ENCODE measurements at places on chromosomes 3 and 15.

- no peak for DNase-seq
Observed at GRCh38 chr3:71260782-71261181, 322.7 kb downstream of the FOXP1 start.

DNA sequence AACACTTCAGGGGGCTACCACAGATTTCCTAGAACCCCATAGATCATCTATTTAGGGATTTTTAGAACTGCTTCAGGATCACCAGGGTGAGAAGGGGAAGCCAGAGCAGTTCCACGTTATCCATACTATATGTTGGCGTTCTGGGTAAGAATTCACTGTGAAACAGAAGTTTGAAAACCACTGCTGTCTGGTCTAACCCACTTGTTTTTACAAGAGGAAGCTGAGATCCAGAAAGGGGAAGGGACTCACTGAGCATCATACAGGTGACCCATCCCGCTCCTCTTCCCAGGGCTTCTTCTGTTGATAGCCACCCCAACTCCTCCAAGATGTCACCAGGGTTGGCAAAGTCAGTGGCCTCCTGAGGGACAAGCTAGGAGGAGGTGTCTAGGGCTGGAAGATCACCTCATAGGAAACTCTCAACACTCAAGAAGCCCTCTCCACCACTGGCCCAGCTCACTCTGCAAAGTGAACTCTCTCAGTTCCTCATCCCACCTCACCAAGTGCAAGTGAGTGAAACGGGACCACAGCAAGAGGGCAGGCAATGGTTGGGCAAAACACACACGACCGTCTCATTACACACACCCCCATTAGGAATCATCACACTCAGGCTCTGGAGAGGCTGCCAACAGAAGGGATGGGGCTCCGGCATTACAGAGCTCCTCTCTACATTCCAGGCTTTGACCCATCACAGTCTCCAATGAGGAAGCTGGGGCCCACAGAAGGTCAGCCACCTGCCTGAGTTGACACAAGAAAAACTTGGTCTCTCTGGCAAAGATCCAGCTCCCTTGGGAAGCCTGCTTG lies 1.8 kb downstream of the DAPK2 start:
- DNase-seq = no peak

GRCh38 chr3:112320691-112321090 lies 12.3 kb upstream of the CD200 start:
- no peak for DNase-seq

DNA sequence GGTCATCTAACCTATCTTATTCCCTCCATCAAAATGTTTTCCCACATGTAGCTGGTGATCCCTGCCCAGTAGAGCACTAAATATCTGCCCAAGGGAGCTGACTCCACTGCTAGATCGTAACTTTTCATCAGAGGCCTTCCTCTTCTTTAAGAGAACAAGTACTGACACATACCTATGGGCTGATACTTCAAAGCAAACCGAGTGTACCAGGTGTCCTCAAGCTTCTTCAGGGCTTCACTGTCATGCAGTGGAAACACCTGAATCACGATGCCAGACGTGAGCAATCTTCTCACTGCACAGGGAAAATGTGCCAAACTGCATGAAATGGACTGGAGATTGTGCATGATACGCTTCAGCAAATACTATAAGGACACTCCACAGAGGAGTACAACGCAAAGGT lies 41.6 kb downstream of the ANO10 start:
- DNase-seq = no peak

- no peak for DNase-seq
Observed at GRCh38 chr3:64444490-64445108, 219.3 kb upstream of the PRICKLE2 start.

DNA sequence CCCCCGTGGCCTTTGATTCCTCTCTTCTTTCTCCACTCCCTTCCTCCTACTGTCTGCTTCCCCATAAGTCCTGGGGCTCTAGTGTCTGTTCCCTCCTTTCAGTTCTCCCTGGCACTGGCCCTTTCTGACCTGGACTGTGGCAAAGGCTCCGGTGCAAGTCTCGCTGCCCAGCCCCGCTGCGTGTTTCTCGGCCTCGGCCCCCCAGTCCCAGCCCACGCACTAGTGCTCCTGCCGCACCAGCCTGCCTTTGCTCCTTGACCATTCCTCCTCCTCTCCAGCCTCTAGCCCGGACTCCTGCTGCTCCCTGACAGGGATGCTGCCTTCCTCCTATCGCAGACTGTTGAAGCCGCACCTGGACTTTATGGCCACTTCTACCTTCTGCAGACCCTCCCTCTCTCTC lies 2.1 kb downstream of the TM6SF1 start:
- DNase-seq = no peak

GRCh38 chr15:55402707-55403106 lies 5.5 kb downstream of the CCPG1 start:
- no peak for DNase-seq

GRCh38 chr3:26799679-26800317 lies 177.2 kb downstream of the LRRC3B start:
- DNase-seq = no peak

GRCh38 chr3:39220407-39221140 lies 28.2 kb upstream of the XIRP1 start:
- DNase-seq = no peak

GRCh38 chr15:49189631-49190030 lies 19.6 kb downstream of the GALK2 start:
- no peak for DNase-seq

DNA sequence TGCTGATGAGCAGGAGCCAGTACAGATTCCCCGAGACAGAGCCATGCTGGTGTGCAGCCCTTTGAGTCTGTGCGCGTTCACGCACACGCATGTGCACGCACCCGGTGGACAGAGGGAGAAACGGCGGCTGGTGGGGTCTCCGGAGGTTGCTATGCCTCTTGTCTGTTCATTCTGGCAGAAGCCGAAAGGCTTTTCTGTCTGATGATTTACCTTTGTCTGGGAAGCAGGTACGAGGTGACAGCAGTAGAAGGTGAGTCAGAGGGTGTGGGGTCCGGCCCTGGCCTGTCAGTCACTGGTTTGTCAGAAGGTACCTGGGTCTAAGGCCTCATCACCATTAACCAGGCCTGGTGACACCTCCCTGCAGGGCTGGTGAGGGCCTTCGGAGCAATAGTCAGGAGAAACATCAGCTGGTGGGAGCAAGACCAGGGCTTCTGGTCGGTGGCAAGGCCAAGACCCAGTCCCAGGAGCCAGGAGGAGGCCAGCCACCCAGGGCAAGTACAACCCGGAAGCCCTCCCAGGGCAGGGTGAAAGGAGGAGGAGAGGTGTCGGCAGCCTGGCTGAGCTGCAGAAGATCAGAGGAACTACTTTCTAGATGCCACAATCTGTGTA lies 7.5 kb downstream of the PCSK6 start:
- DNase-seq = no peak

GRCh38 chr3:100540791-100541334 lies 48.4 kb downstream of the TMEM45A start:
- no peak for DNase-seq

GRCh38 chr3:189369636-189370035 lies 197.9 kb downstream of the TPRG1 start:
- no peak for DNase-seq

GRCh38 chr3:95343767-95344166 lies 1280.9 kb downstream of the NSUN3 start:
- no peak for DNase-seq

- no peak for DNase-seq
Observed at GRCh38 chr3:81164806-81165205, 596.6 kb downstream of the GBE1 start.

GRCh38 chr15:58383876-58384275 lies 47.9 kb upstream of the LIPC start:
- DNase-seq = no peak

- DNase-seq = no peak
Observed at GRCh38 chr3:66836363-66837152, 161.5 kb upstream of the KBTBD8 start.

GRCh38 chr3:65633018-65633638 lies 405.6 kb downstream of the MAGI1 start:
- no peak for DNase-seq

DNA sequence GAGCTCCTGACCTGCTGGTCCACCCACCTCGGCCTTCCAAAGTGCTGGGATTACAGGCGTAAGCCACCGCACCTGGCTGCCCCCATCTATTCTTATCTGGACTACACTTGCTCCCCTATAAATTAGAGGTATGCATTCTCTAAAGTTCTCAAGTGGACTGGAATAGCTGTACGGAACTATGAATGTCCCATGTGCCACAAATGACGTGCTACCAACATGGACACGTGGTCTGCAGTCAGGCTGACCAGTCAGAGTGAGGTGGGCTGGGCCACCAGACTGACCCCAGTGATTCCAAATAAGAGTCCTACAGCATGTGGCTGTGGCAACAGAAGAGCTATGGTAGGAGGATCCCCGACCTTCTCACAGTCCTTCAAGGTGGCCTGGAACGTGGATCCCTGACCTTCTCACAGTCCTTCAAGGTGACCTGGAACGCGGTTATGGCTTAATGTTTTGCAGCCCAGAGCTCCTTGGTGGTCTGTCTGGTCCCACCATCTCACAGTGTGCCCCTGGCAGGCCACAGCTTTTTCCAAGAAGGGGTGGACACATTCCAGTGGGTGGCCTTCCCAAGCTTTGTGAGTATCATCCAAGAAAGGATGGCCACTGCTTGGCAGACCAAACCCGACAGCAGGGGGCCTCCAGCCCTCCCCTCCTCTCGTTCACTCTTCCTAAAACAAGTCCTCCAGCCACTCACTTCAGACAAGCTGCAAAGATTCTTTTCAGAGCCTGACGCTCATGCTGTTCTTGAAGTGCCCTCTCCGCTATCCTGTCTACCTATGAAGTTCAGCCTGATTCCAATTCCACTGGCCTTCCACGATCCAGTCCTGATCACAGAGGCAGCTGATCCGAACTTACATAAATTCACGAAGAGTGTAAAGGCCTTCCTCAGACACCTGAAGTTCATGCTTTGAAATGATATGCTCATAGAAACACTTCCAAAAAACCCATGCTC lies 4.4 kb downstream of the ADAMTS17 start:
- DNase-seq = no peak

DNA sequence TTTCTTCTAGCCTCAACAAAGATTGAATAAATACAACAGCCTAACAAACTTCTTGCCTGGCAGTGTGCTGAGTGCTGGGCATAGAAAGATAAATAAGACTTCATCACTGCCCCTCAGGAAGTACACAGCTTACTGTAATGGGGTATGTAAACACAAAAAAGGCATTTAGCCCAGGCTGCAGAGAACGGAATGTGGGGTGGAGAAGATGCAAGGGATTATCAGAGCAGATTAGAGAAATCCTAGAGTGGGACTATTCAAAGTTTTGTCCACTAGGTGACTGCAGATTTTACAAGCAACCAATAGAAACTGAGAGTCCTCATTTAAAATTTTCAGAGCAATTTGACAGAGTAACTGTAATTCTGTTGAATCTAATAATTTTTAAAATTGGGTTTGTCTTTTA lies 35.4 kb upstream of the TSC22D2 start:
- no peak for DNase-seq

- DNase-seq = peak; percentile 49
Observed at GRCh38 chr3:151402349-151402748, 17.8 kb upstream of the P2RY12 start.

GRCh38 chr3:112302150-112302830 lies 8.3 kb upstream of the SLC9C1 start:
- peak; percentile 78 for DNase-seq

- no peak for DNase-seq
Observed at GRCh38 chr3:169929830-169930519, 18.6 kb downstream of the SAMD7 start.

DNA sequence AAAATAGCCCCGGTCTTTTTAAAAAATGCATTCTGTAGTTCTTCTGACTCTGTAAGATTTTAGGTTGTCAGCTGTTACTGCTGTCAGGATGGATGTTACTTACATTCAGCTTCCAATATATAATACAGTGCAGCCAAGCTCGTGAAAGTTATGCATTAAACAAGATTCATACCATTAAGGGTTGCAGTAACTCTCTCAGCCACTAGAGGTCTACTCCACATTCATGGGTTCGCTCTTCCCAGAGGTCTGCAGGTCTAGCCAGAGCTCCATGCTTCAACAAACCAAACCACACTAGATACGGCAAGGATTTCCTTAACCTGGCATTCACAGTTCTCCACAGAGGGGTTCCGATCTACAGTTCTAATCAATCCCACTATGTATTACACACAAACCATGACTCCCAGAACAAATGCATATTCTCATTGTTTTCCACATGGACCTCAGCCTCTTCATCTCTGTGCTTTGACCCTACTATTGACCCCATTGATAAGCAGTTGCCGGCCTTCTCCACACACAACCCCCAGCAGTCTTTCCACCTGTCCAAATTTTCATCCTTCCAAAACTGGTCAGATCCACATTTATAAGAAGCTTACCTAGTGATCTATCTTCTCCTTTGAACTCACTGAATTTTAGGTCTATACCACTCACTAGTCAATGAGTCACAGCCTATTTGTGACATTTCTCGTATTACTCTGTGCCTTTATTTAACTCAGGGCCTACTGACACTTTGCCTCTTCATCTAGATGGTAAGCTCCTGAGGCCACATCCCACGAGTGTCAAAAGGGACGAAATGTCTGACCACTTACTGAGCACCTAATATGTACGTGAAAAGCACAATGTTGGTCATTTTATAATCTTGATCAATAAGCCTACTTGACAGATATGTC lies 33.7 kb downstream of the RORA start:
- DNase-seq = peak; percentile 71

- no peak for DNase-seq
Observed at GRCh38 chr15:93324186-93324975, 235.4 kb upstream of the RGMA start.

Measured in SK-N-DZ (cell line).